ENCODE measurements at places on chromosomes 6 and 20.

- DNase-seq, result no peak
Measured at GRCh38 chr6:129691709-129692108, 18.3 kb downstream of the ARHGAP18 start.

GRCh38 chr20:12824328-12825225 is 184.2 kb upstream of the SPTLC3 start:
- DNase-seq, result no peak

DNA sequence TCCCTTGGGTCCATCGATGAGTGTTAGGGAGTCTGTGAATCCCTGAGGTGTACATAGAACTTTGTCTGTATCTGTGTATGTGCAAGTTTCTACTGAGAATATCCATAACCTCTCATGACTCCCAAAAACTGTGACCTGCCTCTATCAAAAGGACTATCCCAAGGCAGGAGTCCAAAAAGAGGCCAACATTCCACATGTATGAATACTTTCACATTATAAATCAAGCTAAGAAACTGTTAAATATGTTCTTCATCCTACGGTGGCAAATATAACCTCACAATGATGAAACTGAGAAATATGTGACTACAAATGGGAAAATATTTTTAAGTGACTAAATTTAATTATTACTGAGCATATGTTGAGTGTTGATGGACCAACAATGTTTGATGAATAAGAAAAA is 16.1 kb upstream of the STX11 start:
- no peak for DNase-seq

DNA sequence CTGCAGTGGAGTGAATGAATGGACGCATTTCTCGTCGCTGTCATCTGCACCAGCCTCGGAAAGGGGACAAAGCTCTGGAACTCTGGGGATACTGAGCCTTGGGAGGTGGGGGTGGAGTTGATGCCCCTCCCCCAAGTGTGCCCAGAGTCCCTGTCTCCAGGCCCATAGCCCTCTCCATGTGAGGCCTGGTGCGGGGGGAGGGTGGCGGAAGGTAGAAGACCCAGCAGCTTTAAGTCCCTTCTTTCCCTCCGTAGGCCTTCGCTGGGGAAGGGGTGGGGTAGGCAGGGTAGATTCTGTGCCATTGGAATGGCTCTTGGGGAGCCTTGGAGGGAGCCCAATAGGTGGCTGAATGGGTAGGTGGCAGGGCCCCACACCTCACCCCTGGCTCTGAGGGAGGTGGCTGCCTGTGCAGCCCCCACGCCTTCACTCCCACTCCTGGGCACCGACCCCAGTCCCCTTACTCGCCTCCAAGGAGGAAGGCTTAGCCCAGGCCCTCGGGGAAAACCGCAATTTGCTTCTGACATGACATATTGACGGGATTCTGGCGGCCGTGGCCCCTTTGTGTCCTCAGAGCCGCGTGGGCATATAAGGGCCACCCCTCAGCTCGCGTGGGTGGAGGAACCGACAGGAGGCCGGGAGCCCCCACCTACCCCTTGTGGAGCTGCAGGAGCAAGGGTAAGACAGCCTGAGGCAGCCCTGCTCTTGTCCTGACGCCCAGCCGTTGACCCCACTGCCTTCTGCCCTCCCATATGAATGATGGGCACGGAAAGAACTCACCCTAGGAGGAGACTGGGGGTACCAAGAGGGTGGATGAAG is at the start of gene BPIFB3:
Gene BPIFB3 (plus strand): TSS at position 613 of the 816 bp plus-strand sequence. CDS start 1,533 bp downstream, outside the sequence.
- no peak for DNase-seq

GRCh38 chr20:23658989-23659609 is 21.3 kb upstream of the CST3 start:
- DNase-seq, result no peak

DNA sequence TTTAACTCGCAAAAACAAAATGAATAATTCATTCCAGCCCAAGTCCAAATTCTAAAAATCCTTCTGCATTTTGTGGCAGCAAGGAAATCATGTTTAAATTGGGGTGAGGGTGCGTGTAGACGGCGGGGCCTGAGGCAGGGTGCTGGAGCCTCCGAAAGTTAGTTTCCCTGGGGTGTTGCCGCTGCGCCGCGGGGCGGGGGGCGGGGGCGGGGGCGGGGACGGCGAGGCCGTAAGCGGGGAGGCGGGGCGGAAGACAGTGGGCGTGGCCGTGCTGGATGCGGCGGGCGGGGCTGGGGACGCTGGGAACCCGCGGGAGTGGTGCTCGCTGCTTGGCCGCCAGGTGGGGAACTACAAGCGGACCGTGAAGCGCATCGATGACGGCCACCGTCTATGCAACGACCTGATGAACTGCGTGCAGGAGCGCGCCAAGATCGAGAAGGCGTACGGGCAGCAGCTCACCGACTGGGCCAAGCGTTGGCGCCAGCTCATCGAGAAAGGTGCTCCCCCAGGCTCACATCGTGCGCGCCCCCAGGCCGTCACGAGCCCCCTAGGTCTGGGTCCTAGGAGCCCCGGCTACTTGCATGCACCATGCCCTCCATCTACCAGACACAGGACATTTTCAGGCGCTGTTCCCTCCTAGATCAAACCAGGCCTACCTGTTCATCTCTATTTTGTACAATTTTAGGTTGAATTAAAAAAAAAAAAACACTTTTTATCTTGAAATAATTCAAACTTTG is 29.0 kb downstream of the SPDEF start:
- peak; percentile 93 for DNase-seq

DNA sequence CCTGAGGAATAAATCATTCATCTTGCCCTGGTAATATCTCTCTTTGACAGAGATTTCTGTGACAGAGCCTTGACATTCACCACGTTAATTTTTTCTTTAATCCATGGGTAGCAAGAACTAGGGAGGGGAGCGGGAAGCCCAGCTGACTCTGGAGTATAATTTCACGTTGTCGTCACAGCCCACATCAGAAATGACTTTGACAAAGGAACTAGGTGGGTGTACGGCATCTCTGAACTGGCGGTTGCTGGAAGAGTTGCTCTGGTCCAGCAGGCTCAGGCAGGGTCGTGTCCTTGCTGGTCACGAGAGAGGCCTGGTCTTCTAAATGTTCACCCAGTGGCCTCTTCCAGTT is 397.1 kb upstream of the CNR1 start:
- DNase-seq, result no peak

- DNase-seq, result no peak
Measured at GRCh38 chr6:149890629-149891045, 7.3 kb downstream of the RAET1E start.

DNA sequence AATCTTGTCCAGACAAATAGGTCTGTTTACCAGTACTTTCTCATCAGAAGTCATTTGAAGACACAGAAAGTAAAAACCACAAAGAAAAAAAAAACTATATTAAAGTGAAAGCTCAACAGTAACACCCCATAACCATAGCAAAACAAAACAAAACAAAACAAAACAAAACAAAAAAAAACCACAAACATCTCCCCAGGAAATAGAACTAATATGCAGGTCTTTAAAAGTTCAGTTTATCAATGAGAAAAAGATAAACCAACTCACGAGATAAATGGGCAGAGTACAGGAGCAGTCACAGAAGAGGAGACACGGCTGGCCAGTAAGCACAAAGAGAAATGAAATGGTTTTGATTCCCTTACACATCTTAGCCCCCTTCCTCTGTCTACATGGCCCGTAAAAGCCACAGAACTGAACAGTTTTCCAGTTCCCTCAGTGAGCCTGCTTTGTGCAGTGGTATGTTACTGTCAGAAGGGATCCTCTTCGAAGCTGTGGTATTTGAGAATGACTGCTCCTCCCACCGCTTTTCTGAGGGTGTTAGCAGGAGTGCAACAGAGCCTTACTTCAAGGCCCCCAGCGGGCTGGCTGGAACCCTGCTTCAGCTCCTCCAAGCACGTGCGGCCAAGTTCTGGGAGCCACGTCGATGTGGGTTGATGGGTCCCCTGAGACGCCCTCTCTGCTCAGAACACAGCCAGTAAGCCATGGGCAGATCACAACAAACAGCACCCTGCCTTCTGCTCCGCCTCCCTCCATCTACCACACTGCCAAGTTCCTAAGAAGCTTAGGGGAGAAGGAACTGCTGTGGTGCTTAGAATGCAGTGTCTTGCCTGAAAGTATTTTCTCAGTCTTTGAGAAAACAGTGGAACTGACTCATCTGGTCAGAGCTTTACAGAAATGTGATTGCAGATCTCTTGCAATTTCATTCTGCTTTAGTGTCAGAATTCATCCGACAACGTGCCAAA is 14.0 kb downstream of the UST start:
- peak; percentile 73 for DNase-seq

- no peak for DNase-seq
Measured at GRCh38 chr6:10402648-10403311, 12.1 kb downstream of the TFAP2A start.

- DNase-seq, result no peak
Measured at GRCh38 chr6:9646342-9647070, 768.4 kb downstream of the TFAP2A start.

GRCh38 chr6:31068669-31069340 is 43.6 kb downstream of the C6orf15 start:
- peak; percentile 52 for DNase-seq

- DNase-seq, result no peak
Measured at GRCh38 chr20:5686384-5687105, 63.7 kb upstream of the SHLD1 start.

DNA sequence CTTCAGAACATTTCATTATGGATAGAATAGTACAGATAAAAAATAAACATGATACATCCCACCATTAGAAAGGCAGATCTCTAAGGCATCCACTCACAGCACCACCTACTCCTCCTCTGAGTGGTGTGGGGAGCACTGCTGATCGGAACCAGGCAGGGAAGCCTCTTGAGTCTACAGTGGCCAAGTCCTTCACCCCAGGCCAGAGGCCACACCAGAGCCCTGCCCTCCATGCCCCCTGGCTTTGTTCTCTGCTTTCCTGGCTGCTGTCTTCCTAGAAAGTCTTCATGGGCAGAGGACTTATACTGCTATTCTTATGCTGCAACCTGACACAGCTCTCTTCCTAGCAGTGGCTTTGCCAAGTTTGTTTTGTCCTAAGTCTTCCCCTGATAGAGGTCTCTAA is 201.8 kb upstream of the THBS2 start:
- no peak for DNase-seq

DNA sequence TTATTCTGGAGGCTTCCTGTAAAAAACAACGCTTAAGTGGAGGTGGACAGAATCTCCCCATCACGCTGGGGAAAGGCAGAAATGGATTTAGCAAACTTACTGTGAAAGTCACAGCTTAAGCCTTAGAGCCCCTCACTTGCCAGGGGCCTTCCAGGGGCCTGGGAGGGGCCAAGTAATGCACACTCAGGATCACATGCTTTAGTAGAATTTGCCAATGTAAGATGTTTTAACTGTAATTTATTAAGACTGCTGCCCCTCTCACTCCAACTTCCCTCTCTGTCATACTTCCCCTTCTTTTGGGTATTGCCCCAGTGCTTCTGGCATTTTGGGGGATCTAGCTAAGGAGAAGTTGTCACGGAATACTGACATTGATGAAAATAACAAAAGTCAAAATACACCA is 12.6 kb upstream of the ADA start:
- DNase-seq, result no peak

- DNase-seq, result no peak
Measured at GRCh38 chr20:44204156-44204831, 6.3 kb downstream of the OSER1 start.

- no peak for DNase-seq
Measured at GRCh38 chr6:25963426-25964123, 973 bp downstream of the TRIM38 start.

DNA sequence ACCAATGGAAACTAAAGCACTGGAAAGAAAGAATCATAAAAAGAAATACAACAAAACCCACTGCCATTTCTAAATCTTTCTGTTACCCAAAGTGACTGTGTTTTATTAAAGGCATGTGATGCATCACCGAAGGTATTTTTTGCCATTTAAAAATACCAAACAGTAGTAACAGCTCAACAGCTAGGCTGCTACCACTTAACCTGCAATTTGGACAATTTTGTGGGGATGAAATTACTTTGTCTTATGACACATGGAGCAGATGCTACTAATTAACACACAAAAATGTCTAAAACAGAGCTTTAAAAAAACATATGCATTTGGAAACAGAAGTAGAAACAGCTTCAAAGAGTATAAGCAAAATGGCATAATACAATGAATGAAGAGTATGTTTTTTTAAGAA is 97.4 kb downstream of the ATXN1 start:
- no peak for DNase-seq

DNA sequence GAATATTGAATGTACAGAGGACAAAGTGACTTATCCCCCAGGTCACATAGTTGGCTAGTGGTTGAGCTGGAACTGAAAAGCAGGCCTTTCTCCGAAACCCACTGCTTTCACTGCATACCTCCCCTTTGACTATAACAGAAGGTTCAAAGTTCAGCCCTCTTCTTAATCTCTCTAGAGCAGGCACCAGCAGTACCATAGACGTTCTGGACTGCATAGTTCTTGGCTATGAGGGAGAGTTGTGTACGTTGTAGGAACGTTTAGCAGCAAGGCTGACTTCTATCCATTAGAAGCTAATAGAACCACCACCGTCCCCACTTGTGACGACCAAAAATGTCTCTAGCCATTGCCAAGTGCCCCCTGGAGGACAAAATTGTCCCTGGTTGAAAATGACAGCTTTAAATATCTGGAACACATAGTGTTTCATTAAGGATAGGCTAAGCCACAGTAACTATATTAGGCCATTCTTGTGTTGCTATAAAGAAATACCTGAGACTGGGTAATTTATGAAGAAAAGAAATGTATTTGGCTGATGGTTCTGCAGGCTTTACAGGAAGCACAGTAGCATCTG is 123.8 kb upstream of the MTHFD1L start:
- no peak for DNase-seq

DNA sequence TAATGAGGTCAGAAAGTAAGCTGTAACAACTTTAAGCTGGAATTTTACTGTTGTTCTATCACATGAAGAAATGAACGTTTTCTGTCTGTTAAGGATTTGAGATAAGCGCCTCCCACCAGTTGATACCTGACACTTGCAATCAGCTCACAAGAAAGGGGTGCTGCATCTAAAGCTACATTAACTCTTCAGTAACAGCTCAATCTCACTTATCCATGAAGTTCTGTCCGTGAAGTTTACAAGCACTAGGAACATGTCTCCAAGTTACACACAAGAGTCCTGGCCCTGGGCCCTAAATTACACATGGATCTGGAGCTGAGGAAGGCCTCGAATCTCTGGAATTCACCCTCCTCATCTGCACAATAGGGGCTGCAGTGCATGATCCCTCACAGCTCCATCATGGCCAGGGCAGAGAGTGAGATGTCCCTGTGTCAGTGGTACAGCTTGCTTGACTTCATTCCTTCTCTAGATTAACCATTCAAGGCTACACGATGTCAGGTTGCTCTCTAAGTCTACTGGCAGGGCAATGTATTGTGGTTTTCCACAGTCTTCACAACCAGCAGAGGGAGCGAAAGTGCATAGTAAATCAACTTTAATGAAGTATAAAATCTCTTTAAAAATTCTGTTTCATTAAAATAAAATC is 182.4 kb upstream of the MCHR2 start:
- DNase-seq, result no peak

- no peak for DNase-seq
Measured at GRCh38 chr6:33440649-33441309, 13.6 kb upstream of the ZBTB9 start.

- DNase-seq, result no peak
Measured at GRCh38 chr6:99589290-99589672, 17.4 kb upstream of the PRDM13 start.

- no peak for DNase-seq
Measured at GRCh38 chr20:60759651-60760050, 492.4 kb upstream of the CDH4 start.

GRCh38 chr6:1502041-1502440 is 107.7 kb upstream of the FOXC1 start:
- no peak for DNase-seq

Measured in immature natural killer cell (primary cell).